ENCODE measurements at places on chromosomes 5 and 9.

DNA sequence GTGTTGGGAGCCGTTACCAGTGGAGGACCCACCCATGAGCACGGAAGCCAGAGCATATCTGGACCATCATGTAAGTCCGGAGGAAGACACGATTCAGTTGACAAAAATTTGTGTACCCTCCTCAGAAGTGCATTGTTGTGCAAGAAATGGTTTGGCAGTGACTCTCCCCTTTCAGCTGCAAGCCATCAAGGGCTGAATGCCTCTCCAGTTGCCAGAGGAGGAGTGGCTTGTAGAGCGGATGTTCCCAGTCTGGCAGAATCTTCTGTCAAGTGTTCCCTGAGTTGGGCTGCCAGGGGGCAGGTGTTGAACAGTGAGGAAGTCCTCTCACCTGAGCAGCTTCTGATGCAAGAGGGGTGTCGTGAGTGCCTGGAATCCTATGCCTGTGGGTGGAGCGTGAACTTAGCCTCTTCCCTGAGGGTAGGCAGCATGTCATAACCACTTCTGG, 27.6 kb upstream of the CDKN2AIPNL start:
- DNase-seq = no peak

- DNase-seq = no peak
Observed at GRCh38 chr5:90214991-90215390, 194.6 kb downstream of the CETN3 start.

DNA sequence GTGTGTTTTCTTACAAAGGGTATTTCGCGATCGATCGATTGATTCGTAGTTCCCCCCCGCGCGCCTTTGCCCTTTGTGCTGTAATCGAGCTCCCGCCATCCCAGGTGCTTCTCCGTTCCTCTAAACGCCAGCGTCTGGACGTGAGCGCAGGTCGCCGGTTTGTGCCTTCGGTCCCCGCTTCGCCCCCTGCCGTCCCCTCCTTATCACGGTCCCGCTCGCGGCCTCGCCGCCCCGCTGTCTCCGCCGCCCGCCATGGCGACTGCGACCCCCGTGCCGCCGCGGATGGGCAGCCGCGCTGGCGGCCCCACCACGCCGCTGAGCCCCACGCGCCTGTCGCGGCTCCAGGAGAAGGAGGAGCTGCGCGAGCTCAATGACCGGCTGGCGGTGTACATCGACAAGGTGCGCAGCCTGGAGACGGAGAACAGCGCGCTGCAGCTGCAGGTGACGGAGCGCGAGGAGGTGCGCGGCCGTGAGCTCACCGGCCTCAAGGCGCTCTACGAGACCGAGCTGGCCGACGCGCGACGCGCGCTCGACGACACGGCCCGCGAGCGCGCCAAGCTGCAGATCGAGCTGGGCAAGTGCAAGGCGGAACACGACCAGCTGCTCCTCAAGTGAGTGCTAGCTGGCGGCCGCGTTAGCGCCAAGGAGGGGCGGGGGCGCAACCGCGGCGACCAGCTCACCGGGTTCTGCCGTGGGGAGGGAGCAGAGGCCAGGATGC, 480 bp downstream of the LMNB1 start:
- peak; percentile 78 for DNase-seq

DNA sequence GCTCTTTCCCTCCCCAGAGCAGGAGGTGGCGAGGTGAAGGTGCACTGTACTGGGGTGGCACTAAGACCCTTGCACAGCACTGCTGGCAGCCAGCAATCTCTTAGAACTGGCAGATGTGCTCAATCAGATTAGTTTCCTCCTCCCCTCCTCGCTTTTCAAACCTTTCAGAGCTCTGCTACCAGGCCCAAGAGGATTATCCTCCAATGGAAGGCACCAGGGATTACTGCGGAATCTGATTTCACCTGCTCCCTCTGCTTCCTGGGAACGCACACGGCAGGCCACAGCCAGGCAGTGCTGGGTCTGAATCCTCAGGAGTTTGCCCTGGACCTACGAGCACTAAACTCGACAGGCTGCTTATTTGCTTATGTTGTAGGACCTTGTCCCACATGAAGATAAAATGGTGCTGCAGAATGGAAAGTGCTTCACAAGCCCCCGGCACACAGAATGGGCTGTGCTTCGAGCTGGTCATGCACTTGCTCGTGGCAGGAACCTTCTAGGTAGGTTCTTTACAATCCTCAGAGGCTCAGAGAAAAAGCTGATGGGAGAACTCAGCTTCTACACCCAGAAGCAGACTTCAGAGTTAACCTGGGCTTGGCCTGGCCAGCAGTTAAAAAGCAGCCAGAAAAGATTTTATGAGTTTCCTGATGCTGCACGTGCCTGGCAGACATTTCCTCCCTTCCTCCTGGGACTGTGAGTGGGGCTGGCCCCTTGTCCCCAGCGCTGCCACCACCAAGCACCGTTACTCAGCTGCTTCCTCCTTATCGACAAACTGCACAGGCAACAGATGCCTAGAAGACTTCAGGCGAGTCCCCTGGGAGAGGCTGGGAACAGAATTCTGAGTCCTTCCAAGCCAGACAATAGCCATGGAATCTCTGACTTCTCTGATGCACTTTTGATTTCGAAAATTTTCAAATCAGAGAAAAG, 33.1 kb downstream of the FABP6 start:
- no peak for DNase-seq

- DNase-seq = no peak
Observed at GRCh38 chr5:115565233-115565632, 20.7 kb upstream of the FEM1C start.

All from activated T-cell treated with anti-CD3 and anti-CD28 coated beads, Interleukin-2, amount 50 U/mL, for 24 hours (primary cell).